ENCODE measurements at places on chromosomes 4 and X.

DNA sequence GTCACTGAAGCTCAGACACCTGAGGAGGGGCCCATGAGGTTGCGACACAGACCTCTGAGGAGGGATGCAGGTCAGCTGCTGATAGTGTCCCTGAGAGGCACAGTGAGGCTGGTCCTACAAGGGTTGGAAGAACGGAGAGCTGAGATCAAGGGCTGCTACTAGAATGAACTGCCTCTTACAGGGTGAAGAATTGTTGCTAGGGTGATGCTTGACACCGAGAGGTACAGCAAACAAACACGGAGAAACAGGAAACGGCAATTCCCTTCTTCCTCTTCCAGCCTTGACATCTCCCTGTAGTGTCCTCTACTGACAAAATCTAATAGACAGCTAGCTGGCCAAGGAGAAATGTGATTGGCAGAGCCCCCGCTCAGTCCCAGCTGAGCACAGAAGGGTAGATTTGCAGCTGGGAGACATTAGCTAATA lies 11.8 kb upstream of the HPGDS start:
- DNase-seq, result no peak

- DNase-seq, result peak; percentile 60
Observed at GRCh38 chrX:11757719-11758399, at the start of gene MSL3. Gene MSL3 (plus strand): TSS chrX:11758237. CDS start chrX:11758264, 27 bp downstream.

GRCh38 chr4:139453041-139453370 lies 915 bp upstream of the RAB33B start:
- DNase-seq, result peak; percentile 69

DNA sequence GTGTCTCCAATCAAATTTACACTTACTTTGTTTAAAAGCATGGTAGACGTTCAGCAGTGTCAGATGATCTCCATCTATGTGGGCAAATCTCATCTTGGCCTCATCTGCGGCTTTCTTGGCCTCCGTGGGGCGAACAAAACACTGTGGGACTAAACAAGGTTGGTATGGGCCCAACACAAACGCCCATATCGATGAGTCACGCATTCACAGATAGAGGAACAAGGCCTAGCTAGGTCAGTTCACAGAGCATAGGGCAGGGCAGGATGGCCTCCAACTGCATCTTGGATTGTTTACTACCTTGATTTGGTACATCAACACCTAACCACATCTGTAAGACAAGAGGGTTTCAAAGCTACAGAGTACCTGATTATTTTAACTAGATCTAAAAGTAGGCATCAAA lies 47.3 kb downstream of the DHX15 start:
- DNase-seq, result no peak

DNA sequence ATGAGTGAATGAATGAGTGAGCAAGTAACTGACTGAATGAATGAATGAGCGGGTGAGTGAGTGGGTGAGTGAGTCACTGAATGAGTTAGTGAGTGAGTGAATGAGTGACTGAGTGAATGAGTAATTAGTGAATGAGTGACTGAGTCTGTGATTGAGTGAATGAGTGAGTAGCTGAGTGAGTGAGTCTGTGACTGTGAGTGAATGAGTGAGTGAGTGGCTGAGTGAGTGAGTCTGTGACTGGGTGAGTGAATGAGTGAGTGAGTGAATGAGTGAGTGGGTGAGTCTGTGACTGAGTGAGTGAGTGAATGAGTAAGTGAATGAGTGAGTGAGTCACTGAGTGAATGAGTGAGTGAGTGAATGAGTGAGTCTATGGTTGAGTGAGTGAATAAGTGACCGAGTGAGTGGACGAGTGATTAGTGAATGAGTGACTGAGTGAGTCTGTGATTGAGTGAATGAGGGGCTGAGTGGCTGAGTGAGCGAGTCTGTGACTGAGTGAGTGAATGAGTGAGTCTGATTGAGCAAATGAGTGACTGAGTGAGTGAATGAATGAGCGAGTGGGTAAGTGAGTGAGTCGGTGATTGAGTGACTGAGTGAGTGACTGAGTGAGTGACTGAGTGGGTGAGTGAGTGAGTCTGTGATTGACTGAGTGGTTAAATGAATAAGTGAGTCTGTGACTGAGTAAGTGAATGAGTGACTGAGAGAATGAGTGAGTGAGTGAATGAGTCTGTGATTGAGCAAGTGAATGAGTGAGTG lies 223.0 kb upstream of the PSAPL1 start:
- no peak for DNase-seq

Measured in activated T-cell treated with anti-CD3 and anti-CD28 coated beads, Interleukin-2, amount 50 U/mL, for 72 hours (primary cell).